ENCODE measurements at places on chromosomes 2 and 18.

DNA sequence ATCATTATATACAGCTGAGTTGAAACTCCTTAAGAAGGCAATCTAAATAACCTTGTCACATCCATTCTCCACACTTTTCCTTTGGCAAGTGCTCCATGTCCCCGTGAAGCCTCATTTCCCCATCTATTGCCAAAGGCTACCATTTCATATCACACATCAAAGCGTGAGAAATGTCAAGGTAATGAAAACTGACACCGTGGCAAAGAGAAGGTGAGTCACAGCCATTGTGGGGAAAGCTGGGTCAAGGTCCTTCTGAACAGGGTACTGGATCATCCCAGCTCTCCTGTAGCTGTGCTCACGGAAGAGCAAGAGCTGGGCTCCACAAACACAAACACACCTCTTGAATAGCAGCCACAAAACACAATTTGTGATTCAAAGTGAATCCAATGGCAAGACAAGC, 58.2 kb upstream of the REG3G start:
- no peak for DNase-seq

GRCh38 chr2:168350380-168350779, 103.0 kb upstream of the STK39 start:
- DNase-seq, result no peak

- DNase-seq, result no peak
These were observed 486.7 kb downstream of the EIPR1 start for GRCh38 chr2:2890901-2891300.

- DNase-seq, result no peak
These were observed 114.9 kb upstream of the SIX3 start for GRCh38 chr2:44826601-44827000.

DNA sequence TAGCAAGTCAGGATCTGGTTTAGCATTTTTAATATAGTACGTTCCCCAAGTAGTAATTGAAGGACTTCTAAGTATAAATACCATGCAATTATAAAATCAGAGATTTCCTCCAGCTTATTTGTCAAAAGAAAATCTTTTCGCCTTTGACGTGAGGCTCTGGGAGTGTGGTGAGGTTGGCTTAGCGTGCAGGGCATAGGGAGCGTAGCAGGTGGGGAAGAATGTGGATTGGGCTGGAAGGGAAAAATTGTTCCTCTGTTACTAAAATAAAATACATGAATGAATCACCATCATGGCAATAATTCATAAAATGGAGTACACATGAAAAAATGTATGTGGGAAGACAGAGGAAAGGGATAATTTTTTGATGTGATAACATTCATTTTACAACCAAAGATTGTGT, 5.4 kb upstream of the IL1RL2 start:
- no peak for DNase-seq

DNA sequence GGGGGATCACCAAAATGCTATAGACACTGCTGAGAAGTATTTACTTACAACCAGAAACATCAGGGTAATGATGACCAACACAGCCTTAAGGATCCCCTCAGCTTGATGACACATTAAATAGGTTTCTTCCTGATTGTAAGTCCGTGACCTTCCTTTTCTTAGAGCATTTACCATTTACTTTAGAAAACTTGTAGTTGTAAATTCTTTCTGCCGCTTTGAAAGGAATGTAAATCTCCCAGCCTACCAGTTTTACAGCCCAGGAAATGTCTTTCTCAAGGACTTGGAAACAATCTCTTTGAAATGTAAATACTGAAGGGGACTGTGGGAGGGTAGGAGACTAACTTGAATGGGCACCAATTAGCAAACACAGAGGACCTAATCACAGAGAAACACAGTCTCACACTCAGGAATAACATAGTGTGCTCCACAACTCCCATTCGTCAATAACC, 278.6 kb downstream of the DSC3 start:
- DNase-seq, result no peak

GRCh38 chr2:188202777-188203176, 88.9 kb upstream of the GULP1 start:
- no peak for DNase-seq

DNA sequence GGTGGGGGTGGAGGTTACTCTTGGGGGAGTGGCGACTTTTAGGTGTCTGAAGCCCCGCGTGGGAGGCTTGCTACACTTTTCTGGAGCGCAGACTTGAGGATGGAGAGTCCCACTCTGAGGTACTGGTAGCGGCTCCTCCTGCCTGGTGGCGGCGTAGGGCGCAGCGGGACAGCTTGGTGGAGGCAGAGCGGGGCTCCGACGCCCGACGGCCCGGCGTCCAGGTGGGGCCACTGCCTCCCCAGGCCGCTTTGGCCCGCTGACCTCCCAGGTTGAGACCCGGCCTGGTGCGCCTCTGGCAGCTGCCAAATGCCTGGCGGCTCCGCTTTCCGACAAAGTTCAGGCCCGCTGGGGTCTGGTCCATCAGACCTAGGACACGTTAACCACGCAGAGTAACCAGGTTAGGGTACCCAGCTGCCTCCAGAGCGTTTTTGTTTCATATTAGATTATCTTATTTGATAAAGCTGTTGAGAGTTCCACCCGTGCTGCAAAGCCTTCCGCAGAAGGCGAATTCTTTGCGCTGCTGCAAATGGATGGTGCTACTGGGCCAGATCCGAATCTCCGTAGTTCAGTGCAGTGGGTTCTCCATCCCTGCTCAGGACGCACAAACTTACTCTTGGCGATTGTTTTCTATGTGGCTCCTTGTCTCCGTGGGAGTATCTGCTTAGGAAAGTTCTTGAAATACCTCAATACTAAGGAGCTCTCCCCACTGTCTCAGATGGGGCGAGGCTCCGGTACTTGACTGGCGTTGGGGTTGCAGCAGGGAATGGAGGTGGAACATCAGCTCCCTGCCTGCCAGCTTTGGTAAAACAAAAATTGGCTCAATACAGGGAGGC, 405.9 kb downstream of the XIRP2 start:
- DNase-seq, result no peak

GRCh38 chr2:38740851-38741731, 10.1 kb downstream of the SRSF7 start:
- DNase-seq, result no peak

- no peak for DNase-seq
These were observed 7.7 kb upstream of the PARD6G start for GRCh38 chr18:80254971-80255500.

DNA sequence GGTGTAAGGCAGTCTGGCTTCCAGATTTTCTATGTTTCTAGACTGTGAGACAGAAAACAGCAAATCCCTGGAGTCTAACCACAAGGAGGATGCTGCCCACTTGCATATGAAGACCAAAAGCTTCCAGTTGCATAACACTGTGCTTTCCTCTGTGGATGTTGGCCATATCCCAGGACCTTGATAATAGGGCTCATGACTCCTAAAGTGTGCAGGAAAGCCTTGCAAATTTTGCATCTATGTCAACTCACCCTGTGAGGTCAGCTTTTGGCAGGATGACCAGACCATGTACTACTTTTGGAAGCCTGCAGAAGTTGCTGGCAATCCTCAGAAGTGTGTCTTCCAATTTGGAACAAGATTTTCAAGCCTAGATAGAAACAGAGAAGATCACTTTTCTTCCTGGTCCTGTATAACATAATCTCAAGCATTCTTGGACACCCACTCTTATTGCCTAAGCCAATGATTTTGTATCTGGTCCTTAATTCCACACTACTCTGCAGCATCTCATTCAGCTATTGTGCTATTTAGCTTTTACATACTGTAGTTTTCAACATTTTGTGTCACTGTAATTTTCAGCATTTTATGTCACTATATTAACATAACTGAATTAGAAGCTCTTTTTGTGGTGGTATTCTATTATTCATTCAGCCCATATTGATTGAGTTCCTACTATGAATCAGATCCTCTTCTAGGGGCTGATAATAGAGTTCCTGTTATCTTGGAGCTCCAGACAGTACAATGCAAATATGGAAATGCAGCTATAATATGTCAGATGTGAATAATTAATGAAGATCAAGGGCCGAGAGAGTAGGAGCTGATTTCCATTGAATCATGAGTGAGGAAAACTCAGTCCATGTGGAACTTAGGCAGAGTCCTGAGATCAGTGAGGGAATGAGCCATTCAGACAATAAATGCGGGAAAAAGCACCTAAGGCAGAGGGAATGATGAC, 85.3 kb upstream of the RAB27B start:
- DNase-seq, result no peak

DNA sequence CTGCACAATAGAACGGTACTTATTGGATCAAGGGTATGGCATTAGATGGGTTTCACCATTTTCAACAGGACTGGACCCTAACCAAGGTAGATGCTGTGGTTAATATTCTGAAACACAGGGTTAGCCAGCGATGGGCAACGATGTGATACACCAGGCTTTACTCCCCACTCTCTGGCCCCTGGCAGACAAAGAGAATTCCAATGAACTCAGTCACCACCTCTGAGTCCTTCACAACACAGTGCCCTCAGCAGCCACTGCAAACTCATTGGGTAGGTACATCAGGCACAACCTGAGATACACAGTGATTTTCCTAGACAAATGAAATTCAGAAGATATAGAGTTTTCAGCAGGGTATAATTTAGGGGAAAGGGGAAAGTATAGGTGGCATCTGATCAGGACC, 634.5 kb downstream of the ZEB2 start:
- DNase-seq, result no peak

DNA sequence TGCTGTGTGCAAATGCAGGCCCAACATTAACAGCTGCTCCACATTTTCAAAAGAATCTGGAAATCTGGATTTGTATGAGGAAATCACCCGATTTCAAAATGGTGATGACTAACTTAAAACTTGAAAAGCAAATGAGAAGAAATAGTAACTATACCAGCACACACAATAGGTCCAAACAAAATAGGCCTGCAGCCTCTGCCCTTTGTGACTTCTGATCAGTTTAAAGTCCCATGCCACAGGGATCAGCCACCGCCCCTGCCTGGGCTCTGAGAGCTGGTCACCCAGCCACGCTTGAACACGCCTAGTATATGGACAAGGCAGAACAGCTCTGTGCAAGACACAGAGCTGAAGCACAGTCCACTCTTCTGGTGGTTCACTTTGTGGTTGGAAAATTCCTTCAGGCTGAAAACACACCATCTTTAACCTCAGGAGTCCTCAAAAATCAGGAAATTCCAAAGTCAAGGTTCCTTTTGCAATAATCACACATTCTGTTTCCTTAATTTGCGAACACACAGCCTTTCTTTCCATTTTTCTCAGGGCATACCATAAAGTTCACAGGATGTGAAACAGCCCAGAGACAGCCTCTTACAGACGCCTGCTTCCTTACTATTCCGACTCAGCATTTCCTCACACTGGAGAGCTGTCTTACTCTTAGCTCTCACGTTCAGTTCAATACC, 150.1 kb upstream of the RIOK3 start:
- no peak for DNase-seq

DNA sequence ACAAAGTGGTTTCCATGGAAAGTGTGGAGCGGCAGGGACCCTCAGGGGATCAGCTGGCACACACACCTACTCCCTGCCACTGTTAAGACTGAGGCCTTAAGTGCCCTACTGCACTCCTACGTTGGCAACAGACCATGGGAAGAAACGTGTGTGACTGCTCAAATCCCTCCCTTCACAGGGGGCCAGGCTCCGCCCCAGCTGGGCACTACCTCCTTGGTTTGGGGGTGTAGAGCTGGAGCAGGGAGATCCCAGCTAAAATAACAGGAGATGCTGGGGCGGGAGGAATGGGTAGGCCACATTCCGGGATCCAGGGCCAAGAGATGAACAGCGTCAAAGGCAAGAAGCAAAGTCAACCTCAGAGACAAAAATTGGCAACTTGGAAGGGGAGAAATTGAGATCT, 231.0 kb downstream of the EN1 start:
- DNase-seq, result no peak

DNA sequence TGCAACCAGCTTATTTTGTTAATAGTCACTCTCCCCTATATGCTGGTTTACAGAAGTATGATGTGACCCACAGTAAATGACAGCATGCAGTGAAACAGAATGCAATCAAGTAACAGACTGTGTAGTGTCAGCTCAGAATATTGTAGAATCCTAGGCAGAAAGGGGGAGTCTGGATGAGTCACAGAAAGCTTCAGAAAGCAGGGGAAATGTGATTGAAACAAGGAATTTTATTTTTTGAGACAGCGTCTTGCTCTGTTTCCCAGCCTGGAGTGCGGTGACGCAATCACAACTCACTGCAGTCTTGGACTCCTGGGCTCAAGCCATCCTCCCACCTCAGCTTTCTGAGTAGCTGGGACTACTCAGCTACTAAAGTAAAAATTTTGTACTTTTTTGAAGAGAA, 219.9 kb upstream of the FBXO11 start:
- DNase-seq, result no peak

DNA sequence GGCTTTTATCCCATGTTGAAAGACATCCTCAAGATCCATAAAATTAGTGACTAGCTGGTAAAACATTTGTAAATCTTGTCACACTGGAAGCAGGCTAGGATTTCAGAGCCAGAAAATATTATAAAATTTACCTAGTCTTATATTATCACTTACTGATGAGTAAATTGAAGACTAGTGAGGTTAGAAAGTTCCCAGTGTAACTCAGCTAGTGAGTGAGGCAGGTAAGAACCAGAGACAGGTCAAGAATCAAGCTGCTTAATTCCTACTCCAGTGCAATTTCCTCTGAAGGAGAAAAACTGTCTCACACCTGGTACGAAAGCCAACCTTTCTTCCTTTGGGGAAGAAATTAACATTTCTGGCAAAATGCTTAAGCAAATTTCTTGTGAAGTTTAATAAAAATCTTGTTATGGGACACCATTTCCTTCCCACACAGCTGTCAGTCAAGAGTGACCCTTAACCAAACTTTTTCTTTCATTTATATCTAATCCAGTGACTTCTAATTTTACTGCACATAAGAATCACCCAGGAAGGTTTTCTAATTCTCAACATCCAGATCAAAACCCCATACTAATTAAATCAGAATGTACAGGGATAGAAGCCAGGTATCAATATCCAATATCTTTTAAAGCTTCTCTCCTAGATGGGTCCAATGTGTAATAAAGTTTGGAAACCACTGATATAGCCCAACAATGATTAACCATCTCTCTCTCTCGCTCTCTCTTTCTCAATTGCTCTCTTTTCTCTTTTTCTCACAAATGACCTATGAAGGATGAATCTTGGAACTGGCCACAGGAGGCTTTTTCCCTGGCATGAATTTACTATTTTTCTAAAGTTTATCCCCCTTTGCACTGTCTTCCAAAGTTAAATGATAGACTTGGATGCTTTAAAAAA, 264.3 kb upstream of the SLC39A10 start:
- no peak for DNase-seq

DNA sequence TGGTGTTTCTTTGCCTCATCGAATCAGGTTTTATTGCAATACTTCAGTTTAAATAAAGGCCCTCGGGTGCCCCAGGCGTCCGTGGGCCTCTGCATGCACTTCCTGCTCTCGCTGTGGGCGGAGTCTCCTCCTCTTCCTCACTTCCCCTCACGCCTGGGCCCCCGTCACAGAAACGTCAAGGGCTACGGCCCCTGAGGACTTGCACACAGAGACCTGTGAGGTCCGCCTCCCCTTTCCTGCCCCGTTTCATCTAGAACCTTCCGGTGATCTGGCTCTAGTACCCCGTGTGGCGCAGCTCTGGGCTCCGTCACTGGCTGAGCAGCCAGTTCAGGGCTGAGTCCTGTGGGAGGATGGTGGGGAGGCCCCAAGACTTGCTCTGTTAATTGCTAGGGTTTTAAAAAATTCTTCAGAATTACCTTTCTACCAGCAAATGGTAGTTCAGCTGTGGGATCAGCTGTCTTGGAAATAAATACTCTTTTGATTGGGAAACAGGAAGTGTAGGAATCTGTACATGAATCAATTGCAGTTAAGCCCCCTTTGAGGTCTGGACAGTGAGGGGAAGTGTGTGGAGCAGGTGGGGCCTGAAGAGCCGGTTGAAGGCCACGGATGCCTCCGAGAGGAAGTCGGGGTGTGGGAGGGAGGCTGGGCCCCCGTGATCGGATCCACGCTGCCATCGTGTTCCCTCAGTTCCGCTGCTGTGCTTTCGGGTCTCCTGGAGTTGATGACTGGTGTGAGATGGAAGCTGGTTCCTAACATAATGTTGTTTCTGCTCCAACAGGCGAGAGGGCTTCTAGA, 10.2 kb downstream of the NFATC1 start:
- DNase-seq, result peak; percentile 84

Data from stimulated activated CD4-positive, alpha-beta T cell treated with anti-CD3 and anti-CD28 coated beads, Interleukin-2, amount 100 ng/mL, for 24 hours (primary cell).